ENCODE measurements at places on chromosomes 12 and 14.

DNA sequence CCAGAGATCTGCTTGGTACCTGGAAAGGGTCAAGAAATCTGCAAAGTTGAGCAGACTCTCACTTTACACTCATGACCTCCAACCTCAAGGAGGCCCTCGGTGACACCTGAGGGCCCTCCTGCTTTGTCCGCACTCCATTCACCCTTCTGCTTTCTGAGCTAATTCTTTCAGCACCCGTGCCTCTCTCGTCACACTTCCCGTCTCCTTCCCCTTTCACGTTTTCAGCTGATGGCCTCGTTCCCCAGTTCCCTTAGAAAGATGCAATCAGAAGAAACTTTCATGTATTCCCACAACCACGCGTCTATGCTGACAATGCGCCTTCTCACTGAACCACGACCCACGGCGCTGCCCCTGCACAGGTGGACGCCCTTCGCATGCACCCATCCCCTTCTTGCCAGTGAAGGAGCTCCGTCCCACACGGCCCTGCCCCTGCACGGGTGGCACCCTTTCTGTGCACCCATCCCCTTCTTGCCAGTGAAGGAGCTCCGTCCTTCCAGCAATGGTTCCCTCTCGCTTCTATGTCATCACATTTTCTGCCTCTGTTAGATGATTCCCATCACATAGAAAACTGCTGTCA is 340.1 kb upstream of the FKBP4 start:
- DNase-seq, result no peak

DNA sequence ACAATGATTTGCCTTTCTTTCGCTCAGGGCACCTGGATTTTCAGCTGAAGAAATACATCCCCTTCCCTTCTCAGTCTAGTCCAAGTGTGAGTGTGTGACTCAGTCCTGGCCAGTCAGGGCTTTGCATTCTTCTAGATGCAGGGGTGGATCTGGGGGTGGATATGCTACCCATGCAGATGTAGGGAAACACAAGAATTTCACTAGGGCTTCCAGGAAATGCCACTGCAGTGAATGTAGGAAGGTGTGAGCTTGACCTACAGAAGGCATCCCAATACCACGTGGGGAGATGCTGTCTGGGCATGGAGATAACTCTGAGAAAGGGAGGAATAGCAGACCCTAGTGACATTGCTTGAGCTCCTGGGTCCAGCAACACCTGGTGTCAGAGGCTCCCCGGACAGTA is 404.2 kb downstream of the GLT1D1 start:
- no peak for DNase-seq

- DNase-seq, result peak; percentile 53
These were observed 7.0 kb downstream of the KRT1 start for GRCh38 chr12:52673217-52673616.

DNA sequence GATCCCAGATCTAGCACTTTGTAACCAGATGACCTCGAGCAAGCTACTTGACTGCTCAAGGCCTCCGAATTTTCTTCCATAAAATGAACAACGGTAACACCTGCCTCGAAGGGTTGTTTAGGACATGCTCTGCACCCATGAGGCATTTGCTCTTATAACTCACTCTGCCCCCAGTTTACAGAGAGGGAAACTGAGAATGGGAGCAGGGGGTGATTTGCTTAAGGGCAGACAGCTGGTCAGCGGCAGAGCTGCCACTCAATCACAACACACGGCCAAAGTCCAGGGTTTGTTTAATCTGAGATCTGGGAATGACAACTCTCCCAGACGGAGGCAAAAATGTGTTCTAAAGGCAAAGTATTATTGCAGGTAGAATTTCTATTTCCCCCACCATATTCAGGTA is 156.3 kb downstream of the RIMBP2 start:
- DNase-seq, result no peak

- no peak for DNase-seq
These were observed 143.8 kb upstream of the CLEC14A start for GRCh38 chr14:38399652-38400051.

GRCh38 chr12:132544498-132544897 is 54.5 kb downstream of the FBRSL1 start:
- no peak for DNase-seq

- no peak for DNase-seq
These were observed 2.1 kb downstream of the CD9 start for GRCh38 chr12:6202304-6202703.

DNA sequence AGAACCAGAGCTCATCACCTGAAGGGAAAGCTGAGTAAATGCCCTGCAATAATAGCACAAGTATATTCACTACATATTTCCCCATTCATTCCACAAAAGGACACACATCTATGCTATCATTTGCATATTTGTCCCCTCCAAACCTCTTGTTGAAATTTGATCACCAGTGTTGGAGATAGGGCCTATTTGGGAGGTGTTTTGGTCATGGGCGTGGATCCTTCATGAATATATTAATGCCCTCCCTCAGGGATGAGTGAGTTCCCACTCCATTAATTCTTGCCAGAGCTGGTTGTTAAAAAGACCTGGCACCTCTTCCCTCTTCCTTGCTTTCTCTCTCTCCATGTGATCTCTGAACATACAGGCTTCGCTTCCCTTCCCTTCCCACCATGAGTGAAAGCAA is 18.6 kb upstream of the ZDHHC17 start:
- no peak for DNase-seq

DNA sequence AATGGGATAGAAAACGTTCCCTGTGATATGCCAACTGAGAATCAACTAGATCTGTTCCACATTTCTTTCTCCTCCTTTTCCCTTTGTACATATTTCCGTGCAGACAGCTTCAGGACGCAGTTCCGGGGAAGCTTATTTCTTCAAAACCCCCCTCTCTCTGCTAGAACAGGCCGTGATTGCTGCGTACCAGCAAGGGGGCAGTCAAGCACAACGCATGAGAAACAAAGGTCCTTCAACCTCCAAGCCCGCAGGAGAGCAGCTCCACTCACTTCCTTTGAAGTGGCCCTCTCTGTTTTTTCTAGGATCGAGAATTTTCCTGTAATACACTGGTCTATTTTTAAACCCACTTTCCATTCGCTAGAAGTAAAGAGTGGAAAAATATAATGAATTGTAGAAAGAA is 80.8 kb downstream of the ZNF664 start:
- no peak for DNase-seq

DNA sequence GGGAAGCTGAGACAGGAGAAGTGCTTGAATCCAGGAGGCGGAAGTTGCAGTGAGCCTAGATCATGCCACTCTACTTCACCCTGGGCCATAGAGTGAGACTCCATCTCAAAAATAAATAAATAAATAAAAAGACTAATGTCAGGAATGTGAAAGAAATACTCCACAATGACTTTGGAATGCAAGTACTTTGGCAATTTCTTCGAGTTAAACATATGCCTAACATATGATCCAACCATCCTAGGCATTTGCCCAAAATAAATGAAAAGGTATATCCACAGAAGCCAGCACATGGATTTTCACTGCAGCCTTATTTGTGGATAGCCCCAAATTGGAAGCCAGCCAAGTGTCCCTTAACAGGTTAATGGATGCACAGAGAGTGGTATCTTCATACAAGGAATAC is 357.9 kb upstream of the TMEM132C start:
- no peak for DNase-seq

DNA sequence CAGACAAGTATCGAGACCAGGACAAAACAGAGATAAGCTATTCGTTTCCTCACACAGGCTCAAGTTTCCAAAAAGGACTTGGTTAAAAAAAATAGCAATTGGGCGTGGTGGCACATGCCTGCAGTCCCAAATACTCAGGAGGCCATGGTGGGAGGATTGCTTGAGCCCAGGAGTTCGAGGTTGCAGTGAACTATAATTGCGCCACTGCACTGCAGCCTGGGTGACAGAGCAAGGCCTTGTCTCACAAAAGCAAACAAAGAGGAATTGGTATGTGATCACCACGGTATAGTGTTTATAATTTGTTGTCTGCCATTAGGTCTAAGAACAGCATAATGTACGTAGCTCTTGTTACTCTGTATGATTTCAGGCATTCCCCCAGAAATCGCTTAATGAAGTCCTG is 175.3 kb downstream of the DERA start:
- DNase-seq, result no peak

Data from PC-9 (cell line).